ENCODE measurements at places on chromosomes 3 and 15. TPM values are rescaled to one million over a fixed set of nuclear protein-coding genes. Genes with fewer than 3 reads are reported as not detected.

GRCh38 chr3:196712514-196713413 lies 587 bp downstream of the PIGX start:
- DNase-seq = no peak

DNA sequence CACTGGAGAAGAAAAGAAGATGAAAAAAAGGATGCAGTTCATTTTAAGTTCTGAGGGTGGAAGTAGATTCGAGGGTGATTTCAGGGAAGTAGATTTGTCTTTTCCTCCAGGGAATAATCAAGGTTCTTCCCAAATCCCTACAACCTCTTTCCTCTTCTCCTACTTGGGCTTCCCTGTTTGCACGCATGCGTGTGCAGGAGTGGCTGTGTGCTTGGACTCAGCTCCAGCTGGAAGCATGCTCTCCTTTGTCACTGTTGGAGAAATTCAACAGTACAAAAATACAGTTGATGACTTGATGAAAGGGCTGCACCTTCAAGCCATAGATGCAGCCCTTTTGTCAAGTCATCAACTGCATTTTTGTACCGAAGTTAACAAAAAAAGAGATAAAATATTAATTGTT lies 3.8 kb downstream of the OR5K2 start:
- DNase-seq = no peak

GRCh38 chr3:57062101-57062631 lies 1.7 kb downstream of the SPATA12 start:
- no peak for DNase-seq

GRCh38 chr3:18633002-18633401 lies 207.9 kb upstream of the SATB1 start:
- no peak for DNase-seq

The TNNC1 gene
- 4.2 TPM for total RNA-seq

The CHRM5 gene
- not detected for total RNA-seq

All from breast epithelium (tissue), 4 donors.